COR-L47 (cell line): ENCODE measurements at places on chromosomes 7 and 10.

DNA sequence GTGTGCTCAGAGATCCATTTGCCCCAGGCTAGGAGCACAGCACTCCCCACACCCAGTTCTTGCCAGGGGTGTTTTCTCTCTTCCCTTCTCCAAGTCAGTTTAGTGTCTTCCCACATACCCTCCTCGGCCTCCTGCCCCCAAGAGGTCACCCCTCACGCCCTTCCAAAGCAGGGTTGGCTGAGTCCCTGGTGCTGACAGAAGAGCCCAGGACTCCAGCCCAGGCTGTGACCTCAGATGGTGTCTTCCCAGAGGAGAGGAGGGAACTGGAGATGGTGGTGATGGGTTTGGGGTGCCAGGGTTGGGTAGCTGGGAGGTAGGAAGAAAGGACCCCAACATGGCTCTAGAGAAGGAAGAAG, 19.8 kb downstream of the ZNF775 start:
- no peak for DNase-seq

DNA sequence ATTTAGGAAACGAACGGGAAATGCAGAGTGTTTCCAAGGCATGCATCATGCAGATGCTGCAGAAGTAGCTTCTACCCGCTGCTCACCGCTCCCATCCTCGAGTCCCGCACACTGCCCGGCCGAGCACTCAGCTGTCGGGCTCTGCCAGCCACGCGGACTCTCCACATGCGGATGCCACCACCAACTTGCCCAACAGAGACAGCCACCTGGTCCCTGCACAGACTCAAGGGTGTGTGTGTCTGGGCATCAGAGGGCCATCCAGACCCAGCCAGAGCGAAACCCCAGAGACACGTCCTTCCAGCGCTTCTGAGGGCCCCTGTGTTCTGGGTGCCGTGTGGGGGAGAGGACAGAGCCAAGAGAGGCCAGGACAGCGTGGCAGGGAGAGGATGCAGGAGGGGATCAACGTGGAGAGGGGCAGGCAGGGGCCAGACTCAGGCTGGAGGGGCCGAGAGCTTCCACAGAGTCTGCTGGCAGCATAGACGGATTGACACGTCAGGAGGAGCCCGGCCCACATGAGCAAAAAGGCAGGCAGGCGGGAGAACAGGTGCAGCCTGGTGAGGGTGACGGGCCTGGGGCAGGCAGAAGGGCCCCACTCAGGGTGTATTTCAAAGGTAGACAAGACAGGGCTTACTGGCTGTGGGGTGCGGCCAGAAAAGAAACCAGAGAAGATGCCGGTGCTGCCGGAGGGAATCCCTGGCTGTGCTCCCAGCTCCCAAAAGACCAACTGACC, 18.3 kb downstream of the GPER1 start:
- DNase-seq, result no peak

DNA sequence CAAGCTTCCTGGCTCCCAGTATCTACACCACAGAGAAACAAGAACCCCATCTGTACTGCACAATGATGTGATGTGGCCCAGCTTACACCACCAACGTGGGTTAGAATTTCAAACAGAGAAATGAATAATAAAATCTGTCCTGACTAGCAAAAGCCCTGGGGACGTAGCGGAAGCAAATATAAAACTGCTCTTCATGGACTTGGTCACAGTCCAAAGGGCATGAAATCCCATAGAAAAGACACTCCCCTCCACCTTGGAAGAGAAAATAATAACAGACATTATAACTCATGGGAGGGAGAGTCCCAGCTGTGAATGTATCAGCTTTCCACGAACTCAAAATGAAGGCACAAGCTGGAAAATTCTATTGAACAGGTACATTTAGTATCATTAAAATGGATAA, 205.3 kb upstream of the GALNT17 start:
- DNase-seq, result no peak

DNA sequence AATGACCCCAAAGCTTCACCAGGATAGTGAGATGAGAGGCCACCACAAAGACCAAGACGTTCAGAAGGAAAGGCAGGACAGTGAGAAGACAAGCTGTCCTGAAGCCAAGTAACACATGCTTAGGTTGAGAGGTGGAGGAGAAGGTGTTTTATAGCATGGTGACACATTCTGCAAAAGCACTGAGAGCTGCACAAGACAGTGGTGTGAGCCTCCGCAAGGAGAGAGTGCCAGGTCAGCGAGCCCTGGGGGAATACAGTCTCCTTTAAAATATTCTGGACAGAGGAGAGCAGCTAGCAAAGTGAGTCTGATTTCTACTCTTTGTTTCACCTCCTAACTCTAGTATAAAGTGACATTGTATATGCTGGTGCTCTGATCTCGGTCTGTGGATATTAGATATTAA, 68.0 kb upstream of the VKORC1L1 start:
- DNase-seq, result no peak

GRCh38 chr10:117688358-117688757, 145.8 kb downstream of the EMX2 start:
- no peak for DNase-seq

DNA sequence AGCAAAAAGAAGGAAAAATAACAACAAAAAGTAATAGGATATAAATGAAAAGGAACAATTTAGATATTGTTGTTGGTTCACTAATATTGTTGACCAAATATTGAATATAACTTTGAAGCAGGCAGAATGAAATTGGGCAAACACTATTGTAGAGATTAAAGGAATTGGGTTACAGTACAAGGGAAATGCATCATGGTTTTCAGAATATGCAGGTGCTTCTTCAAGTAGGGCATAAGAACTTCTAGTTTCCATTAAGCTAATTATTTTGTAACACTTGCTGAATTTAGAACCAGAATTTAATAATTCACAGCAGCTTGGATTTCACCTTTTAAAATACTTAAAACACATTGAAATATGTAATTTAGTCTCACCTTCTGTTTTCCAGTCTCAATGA, 36.5 kb downstream of the RPA3 start:
- DNase-seq, result no peak

GRCh38 chr10:4043897-4044665, 259.1 kb upstream of the KLF6 start:
- DNase-seq, result no peak

DNA sequence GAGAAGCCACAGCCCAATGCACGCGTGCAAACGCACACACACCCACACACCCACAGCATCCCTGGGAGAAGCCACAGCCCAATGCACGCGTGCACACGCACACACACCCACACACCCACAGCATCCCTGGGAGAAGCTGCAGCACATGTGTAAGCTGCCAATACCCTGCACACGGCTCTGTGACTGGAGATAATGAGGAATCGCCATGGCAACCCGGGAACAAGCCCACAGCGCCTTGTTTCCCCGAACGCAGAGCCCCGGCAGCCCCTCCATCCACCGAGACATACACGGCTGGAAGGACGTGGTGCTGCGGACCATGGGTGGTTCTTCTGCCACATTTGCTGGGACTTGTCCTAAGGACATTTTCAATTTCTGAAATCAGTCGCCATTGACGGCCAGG, 221.3 kb downstream of the PTPRN2 start:
- no peak for DNase-seq

GRCh38 chr7:94247970-94248369, 146.7 kb upstream of the COL1A2 start:
- DNase-seq, result no peak

GRCh38 chr10:17655567-17656146, 11.7 kb downstream of the STAM start:
- DNase-seq, result no peak

DNA sequence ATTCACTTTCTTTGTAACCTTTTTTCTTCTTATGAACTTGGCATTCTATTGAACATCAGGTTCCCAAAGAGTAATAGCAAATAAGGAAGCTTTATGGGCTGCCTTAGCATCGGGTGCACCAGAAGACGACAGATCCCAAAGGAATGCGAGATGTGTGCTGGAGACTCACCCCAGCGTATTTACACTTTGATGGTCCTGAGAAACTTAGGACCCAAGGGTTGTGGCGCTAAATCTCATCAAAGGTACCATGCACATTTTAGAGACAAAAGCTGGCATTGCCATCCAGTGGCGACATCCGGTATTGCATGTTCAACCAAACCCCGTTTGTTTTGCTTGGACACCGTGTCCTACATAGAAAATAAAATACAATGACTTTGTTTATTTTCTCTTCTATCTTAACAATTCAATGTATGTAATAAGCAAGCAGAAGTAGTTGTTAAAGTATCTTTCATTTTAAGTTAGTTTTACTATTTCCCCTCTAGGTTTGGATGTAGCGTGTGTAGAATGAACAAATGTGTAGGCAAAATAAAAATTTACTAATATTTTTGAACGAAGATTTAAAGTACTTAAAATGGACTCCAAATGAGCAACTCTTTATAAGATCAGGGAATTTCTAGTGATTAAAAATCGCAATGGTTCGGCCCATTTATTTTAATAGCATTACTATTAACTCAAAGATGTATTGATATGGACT, 1154.8 kb downstream of the GATA3 start:
- DNase-seq, result no peak

DNA sequence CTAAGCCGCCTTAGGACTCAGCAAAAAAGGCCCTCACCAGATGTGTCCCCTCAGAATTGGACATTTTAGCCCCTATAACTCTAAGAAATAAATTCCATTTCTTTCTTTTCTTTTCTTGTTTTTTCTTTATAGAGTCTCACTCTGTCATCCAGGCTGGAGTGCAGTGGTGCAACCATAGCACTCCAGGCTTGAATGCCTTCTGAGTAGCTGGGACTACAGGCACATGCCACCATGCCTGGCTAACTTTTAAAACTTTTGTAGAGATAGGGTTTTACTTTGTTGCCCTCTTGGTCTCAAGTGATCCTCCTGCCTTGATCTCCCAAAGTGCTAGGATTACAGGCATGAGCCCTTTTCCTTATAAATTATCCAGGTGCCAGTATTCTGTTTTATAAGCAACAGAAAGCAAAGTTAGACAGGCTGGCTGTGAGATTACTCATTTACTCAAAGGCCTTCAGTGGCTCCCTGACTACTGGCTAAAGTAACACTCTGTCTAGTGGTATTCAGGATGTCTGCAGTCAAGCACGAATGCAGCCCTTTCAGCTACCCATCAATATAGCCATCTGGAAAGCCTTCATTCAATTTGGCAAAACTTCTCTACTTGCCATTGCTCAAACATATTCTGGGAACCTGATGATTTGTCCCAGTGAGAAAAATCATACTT, 128.6 kb downstream of the ICA1 start:
- DNase-seq, result no peak

DNA sequence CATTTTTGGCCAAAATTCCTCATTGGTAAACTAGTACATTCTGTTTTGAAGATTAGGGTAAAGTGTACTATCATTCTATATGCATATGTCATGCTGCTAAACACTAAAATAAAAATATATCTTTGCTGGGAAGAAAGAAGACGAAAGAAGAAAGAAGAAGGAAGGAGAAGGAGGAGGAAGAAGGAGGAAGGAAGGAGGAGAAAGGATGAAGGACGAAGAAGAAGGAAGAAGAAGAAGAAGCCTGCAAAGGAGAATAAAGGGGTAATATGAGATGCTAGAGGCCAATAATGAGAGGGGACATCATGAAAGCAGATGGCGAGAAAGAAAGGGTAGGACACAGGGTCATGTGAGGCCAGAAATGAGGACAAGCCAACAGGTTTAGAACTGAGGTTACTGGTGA, 8.0 kb downstream of the SLC25A13 start:
- no peak for DNase-seq

DNA sequence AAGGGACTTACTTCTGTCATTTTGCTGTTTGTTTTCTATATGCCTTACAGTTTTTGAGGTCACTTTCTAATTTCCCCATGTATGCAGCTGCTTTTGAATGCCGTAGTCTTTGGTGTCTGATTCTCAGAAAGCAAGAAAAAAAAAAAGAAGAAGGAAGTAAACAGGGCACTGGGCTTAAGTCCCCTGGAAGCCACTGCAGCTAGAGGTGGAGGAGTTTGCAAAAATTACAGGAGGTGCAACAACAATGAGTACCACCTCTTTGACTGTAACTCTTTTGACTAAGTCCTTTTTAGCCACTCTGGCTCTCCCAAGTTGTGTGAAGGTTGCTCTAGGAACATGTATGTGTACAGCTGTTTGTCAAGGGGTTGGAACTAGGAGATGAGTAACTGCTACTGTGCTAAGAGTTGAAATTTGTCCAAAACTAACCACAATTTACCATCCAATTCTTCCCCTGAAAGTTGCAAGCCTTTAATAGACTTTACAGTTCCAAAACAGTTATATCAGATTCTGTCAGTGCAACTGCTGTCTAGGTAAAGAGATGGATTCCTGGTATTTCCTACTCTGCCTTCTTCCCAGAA, 588.0 kb upstream of the LRRN3 start:
- DNase-seq, result no peak

DNA sequence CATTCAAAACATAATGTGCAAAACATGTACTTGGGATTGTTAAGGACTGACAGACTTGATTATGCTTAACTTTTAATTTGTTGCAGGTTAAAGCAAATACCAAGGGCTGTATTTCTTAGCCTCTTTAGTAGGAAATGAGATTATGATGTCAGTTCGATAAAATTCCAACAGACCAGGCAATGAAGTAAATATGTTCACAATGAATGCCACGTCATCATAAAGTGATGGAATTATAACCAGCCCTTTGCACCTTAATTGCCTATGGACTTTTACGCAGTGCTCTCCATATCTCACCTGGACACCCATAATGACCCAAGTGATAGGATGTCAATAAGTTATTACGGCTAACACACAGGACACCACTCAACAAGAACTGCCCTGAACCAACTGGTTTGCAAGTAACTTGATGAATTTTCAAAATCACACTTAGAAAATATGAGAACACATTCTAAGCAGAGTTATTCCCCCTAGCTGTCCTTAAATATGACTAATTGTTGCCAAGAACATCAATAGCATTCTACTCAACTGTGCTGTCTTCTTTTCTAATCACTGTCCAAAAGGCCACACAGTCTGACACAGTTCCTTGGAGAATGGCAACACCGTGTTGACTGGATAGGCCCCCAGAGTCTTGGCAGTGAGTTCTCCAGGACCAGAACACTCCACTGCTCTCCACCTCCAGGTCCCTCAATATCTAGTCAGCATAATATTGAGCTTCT, 115.0 kb downstream of the CHCHD3 start:
- no peak for DNase-seq

DNA sequence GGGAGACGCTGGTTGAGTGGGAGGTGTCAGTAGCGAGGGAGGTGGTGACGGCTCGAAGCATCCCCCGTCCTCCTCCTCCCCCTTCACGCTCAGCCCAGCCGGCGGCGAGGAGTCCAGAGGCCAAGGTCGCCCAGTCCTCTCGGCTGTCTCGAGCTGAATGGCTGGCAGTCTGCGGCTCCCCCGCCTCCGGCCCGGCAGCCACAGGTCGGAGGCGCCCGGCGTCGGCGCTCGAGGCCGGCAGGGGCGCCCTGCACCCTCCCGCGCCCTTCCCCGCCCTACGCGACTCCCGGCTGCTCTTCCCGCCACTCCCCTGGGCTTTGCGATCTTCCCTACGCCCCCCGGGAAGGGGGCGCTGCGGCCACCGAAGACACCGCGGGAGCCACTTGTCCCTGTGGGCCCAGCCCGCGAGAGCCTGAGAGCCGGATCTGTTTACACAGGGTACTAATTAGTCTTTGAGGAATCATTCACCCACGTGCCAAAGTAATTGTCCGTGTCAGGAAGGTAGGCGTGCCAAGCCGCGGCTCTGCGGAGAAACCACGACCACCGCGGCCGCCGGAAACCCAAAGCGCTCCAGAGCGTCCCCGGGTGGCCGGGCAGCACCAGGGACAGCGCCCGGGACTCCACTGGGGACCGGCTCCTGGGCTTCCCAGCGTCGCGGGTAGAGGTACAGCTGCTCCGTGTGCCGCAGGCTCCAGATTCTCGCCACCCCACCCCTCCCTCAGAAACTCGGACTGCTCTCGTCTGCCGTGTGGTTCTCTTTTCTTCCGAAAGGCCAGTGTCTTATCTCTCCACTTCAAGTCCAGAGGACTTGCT, at the start of gene NXPH1:
TSS of gene NXPH1 (plus strand) at position 133 of the 813 bp plus-strand sequence.
- peak; percentile 58 for DNase-seq
